AG09319 (cell line): ENCODE measurements at places on chromosomes 1 and 21.

DNA sequence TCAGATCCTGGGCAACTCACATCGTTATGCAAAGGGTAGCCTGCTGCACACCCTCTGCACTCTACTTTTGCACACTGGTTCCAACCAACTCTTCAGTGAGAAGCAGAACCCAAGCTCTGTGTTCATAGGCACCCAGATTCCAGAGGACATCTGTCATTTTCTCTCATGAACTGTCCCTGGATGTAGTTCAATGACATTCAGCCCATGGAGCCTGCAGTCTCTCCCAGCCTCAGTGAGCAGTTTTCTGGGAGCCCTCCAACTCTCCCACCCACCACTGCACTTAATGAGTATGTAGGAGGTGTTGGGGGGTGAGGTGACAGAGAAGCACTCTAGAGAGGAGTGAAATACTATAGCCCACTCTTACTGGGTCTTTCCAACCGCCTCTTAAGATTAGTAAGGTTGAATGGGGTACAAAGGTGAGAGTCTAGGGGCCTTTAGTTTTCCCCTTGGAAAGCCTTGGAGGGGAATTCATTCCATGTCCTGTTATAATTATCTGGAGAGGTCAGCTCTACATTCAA lies 58.1 kb upstream of the APOBEC4 start:
- DNase-seq = no peak

DNA sequence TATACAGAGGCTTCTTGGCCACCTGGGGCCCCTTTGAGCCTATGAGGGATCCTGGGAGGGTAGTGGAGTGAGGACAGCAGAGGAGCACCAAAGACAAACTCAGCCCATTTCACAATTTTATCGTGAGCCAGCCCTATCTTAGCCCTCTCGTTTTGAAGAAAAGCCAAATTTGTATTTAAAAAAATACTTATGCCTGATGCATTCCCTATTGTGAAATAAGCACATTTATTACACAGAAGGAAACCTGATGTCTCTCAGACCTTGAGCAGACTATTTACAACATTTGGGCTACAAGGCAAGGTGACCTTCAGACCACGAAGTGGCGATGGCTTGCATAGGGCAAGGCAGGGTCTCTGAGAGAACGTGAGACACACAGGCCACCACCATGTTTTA lies 41.3 kb upstream of the H6PD start:
- DNase-seq = no peak

- no peak for DNase-seq
Measured at GRCh38 chr1:1777583-1777899, 729 bp downstream of the NADK start.

DNA sequence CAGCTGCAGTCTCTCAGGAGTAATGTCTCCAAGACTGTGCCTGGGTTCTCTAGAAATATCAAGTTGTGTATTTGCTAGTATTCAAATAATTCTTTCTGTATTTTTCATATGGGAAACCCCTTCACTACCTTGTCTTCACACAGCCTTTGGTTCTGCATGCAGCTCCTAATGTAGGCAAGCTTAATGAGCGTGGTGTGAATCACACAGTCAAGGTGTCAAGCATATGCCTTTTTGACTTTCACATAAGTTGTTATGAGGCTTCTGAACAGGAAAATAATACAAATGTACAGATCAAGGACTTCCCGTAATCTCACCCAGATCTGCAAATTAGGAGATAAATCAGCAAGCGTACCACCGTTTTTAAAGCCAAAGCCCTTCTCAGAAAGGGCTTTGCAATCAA lies at the start of gene FCRL3:
FCRL3 (minus strand) TSS at position 38 of the 400 bp plus-strand sequence. CDS start 280 bp downstream, outside the sequence.
- DNase-seq = no peak

GRCh38 chr1:40017951-40018575 lies 22.5 kb upstream of the CAP1 start:
- DNase-seq = no peak

GRCh38 chr21:27339902-27340301 lies 373.0 kb upstream of the ADAMTS5 start:
- peak; percentile 61 for DNase-seq

GRCh38 chr1:1283821-1284220 lies 3.6 kb downstream of the SCNN1D start:
- DNase-seq = no peak

- DNase-seq = no peak
Measured at GRCh38 chr1:244881552-244882280, 17.4 kb upstream of the HNRNPU start.

- DNase-seq = no peak
Measured at GRCh38 chr1:36432616-36433015, 17.6 kb downstream of the OSCP1 start.

- DNase-seq = no peak
Measured at GRCh38 chr1:93350322-93350721, 4.6 kb downstream of the DR1 start.

DNA sequence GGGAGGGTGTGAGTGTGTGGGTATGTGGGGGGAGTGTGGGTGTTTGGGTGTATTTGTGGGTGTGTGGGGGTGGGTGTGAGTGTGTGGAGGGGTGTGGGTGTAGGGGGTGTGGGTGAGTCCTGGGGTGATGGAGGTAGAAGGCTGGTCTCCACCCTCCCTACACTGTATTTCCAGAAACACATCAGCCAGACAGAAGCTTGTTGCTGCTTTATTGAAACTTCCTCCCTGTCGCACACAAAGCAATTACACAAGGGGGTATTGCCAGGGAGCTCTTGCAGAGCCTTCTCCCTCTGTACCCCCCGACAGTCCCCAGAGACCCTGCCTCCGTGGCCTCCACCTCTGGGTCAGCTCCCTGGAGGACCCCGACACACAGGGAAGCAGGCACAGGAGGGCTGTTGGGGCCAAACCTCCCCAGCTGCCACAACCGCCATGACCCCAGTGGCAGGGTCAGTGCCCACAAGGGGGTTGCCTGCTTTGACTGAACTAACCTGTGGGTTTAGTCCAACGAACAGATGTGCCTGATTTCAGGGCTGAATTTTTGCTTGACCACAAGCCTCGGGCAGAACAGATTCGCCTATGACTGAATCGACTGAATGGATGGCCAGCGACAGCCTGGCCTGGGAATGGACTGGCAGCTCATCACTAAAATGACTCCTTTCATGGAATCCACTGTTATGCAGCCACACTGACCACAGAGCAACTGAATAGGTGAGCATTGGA lies 9.1 kb upstream of the MATN1 start:
- no peak for DNase-seq

- no peak for DNase-seq
Measured at GRCh38 chr1:54945393-54945936, 35.0 kb upstream of the TMEM61 start.

GRCh38 chr1:157992031-157992832 lies 1.2 kb upstream of the KIRREL1 start:
- DNase-seq = no peak

- no peak for DNase-seq
Measured at GRCh38 chr1:213921311-213921710, 66.5 kb upstream of the PROX1 start.

- DNase-seq = peak; percentile 18
Measured at GRCh38 chr1:67469431-67469830, 39.2 kb upstream of the SERBP1 start.

GRCh38 chr1:200305806-200306205 lies 104.0 kb downstream of the ZNF281 start:
- no peak for DNase-seq

DNA sequence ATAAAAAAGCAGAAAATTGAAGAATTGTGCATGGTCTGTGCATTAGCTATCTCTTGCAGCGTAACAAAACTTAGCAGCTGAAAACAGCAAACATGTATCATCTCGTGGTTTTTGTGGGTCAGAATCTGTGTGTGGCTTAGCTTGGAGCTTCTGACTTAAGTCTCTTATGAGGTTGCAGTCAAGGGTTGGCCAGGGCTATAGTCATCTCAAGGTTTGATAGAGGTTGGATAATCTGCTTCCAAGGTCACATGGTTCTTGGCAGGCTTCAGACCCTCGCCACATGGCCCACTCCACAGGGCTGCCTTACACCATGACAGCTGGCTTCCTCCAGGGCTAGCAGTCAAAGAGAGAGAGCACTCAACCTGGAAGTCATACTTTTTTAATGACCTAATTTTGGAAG lies 35.9 kb downstream of the CNST start:
- DNase-seq = no peak

- DNase-seq = no peak
Measured at GRCh38 chr1:165598676-165599059, 32.4 kb upstream of the MGST3 start.

- DNase-seq = no peak
Measured at GRCh38 chr1:240835291-240835690, 223.3 kb upstream of the GREM2 start.

DNA sequence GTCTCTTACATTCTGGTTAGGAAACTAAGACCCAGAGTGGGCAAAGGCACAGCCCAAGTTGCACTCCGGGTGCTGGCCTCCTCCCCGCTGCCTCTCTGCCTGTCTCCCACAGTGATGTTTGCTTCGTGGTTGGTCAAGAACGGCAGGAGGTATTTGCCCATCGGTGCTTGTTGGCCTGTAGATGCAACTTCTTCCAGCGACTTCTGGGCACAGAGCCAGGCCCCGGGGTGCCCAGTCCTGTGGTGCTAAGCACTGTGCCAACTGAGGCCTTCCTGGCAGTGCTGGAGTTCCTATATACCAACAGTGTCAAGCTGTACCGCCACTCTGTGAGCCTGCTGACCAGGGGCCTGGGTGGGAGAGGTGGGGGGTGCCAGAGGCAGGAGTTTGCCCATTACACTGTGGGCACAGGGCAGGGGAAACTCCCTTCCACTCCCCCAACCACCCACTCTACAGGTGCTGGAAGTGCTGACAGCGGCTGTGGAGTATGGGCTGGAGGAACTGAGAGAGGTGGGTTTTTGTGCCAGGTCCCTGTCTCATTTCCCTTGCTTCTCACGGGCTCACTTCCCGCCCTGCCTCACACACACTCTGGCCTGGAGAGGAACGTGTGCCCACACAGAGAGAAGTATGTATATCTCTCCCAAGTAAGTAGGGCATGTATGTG lies 1.9 kb downstream of the BTBD19 start:
- DNase-seq = no peak

DNA sequence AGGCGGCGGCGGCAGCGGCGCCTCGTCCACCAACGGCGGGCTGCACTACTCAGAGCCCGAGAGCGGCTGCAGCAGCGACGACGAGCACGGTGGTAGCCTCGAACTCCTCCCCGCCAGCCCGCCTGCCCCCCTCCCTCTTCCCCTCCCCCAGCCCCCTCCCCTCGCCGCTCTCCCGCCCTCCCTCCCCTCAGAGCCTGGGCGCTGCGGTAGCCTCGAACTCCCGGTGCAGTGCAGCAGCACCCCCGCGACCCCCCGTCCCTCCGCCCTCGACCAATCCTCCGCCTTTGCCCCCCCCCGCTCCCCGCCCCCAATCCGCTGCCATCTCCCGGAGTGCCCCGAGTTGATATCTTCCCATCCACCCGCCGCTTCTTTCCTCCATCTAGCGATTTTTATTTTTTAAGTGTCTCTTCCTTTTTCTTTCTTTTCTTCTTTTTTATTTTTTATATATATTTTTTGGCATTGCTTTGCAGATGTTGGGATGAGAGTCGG lies 516 bp downstream of the RCOR3 start:
- DNase-seq = peak; percentile 8

- peak; percentile 86 for DNase-seq
Measured at GRCh38 chr1:201468844-201469644, at the start of gene PHLDA3. Gene PHLDA3, minus strand, starts transcription at chr1:201469188. Its CDS starts 402 bp downstream, at chr1:201468786.

DNA sequence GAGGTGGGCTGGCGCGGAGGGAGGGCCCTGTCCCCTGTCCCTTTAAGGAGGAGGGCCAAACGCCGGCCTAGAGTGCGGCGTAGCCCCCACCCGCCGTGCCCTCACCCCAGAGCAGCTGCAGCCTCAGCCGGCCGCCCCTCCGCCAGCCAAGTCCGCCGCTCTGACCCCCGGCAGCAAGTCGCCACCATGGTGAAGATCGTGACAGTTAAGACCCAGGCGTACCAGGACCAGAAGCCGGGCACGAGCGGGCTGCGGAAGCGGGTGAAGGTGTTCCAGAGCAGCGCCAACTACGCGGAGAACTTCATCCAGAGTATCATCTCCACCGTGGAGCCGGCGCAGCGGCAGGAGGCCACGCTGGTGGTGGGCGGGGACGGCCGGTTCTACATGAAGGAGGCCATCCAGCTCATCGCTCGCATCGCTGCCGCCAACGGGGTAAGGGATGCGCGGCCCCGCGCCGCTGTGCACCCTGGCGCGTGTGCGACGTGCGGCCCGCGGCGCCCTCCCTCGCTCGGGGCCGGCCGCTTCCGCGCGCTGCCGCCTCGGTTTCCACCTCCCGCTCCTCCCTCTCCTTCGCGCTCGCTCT lies at the start of gene PGM1:
PGM1 (plus strand) TSS at position 109 of the 583 bp plus-strand sequence; CDS start at position 187, 78 bp downstream.
- peak; percentile 41 for DNase-seq

DNA sequence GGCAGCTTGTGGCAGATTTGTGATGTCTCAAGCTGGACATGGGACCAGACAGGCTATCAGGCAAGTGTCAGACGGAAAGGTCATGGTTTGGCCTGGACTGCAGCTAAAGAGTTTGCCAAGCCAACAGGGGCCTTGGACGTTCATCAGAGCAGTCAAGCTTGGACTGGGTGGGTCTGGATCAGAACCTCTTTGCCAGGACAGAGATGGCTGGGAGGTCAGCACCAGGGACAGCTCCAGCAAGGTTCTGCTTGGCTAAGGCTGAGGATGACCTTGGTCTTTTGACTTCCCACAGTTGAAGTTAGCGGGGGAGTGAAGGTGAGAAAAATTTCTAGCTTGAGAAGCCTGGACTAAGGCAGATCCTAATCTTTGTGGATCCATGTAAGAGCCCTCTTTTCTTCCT lies 68.1 kb downstream of the GRIK3 start:
- no peak for DNase-seq
